Activated naive CD4-positive, alpha-beta T cell treated with Interleukin-2 at 50 U/mL for 16 hours (primary cell): ENCODE measurements at places on chromosomes 4 and X.

DNA sequence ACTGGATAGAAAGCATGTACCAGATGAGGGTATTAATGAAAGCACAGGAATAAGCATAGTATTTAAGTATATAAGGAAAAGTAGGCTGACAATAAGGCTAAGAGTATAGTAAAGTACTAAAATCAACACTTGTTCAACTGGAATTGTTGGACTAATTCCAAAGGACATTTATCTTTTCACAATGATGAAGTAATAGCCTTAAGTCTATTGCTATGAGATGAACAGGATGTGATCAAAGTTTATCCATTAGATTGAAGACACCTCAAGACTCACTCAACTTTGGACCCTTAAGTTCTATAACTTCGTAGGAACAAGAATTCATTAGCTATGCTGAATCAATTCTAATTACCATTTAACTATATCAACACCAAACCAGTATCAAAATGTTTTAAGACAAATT, 7.6 kb downstream of the MAD2L1 start:
- no peak for DNase-seq

DNA sequence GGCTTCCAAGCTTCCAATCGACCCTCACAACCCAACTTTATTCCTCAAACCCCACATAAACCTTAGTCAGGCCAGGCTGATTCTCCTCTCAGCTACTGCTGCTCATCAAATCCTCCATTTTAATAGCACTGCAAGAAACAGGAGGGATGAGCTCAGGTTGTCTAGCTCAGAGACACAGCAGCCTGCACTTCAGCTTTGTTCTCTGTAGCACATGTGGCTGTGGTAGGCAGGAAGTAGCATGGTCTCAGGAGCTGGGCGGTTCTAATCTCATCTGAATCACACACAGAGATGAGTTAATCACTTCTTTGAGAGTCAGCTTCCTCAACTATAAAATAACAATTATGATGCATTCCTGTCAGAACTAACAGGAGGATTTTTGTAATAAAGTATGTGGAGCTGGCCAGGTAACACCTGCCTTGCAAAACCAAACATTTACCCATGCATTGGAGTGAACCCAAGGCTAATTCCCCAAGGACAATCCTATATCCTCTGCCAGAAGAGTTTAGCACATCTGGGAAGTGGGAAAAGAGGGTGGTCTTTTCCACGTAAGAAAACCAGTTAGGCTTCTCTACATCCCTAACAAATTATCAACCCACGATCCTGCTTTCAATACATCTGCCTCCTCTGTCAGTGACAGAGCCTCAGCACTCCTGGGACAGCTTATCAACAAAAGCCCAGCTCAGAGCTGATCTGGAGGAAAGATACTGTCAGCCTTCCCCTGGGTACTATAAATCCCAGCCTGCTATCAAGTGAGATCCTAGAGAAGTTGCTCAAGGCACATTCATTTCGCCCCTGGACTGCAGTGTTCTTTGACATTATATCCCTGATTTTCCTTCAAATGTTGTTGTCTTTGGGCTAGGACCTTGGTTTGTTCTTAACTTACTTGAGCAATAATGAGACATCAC, 32.8 kb downstream of the ELOVL6 start:
- DNase-seq, result peak; percentile 61

DNA sequence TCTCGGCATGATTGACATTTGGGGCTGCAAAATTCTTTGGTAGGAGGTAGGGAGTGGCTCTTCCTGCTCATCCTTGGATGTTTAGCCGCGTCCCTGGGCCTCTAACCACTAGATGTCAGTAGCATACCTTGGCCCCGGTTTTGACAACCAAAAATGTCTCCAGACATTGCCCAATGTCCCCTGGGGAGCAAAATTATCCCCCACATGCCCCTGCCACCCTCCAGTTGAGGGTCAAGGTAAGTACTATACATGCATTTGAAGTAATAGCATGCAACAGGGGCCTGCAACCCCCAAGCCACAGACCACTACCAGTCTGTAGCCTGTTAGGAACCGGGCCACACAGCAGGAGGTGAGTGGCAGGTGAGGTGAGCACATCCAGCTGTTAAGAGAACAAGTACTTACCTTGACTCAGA, 17.6 kb upstream of the KIAA1210 start:
- no peak for DNase-seq

DNA sequence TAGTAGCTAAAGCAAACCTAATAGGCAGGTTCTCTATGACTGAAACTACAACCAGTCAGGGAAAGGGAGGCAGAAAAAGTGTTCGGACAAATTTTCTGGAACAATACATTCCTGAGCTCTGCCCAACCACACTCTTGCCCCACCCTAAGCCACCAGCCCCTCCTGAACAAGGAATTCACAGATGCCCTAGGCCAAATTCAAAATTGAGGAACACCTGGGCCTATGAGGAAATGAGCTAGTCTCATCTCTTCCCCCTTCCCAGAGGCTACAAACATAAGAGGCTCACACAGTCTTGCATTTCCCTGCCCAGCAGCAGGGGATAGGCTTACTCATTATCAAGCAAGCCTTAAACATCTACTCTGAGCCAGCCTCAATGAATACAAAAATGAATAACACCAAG, 284.7 kb downstream of the ZNF674 start:
- DNase-seq, result no peak

GRCh38 chr4:61300266-61300844, 100.2 kb downstream of the ADGRL3 start:
- no peak for DNase-seq

DNA sequence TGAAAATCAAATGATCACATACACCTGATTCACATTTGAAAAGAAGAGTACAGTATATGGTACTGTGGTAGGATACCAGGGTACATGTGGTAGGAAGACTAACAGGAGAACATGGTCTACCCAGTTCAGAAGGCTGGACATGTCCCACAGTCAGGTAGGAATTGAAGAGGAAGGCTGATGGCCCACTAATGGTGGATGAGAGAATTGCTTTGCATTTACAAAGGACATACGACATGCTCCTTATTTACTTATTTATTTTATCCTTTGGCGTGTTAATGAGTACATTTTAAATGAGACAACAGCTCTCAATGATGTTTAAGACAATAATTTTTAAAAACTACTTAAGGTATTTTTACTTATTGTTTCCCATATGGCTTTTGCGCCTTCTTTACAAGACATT, 106.7 kb upstream of the BMP2K start:
- no peak for DNase-seq

DNA sequence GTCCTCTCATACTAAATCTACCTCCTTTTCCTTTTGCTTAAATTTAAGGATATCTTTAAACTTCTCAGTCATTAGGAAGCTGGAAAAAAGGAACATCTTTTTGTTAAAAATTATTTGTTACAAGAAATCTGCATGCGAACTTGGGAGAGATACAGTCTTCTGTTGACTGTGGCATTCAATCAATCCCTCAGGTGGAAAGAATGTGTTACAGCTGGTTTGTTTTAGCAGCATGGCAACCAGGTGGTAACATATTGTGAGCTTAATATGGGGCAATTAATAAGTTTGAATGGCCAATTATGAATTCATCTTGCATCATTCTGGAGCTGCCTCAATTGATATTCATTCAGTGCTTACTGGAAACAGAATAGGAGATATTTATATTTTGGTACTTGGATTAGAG, 135.0 kb downstream of the GC start:
- DNase-seq, result no peak

DNA sequence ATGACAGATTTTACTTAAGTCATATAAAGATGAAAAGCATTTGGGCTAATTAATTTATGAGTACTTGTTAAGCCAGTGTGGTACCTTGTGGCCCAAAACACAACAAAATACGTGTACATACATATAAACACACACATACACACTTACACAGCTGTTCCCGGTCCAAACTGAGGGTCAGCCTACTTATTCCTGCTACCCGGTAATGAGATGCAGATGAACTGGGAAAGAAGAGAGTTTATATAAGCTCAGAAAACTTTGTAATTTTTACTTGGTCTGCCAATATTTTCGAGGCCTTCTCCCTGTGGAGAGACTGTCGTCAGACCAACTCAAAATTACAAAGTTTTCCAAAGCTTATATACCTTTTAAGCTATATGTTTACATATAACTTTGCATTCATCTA, 25.8 kb upstream of the PBDC1 start:
- DNase-seq, result no peak

- DNase-seq, result no peak
Measured at GRCh38 chr4:16264798-16265197, 38.5 kb upstream of the TAPT1 start.

GRCh38 chrX:12301288-12301687, 163.0 kb downstream of the FRMPD4 start:
- no peak for DNase-seq

DNA sequence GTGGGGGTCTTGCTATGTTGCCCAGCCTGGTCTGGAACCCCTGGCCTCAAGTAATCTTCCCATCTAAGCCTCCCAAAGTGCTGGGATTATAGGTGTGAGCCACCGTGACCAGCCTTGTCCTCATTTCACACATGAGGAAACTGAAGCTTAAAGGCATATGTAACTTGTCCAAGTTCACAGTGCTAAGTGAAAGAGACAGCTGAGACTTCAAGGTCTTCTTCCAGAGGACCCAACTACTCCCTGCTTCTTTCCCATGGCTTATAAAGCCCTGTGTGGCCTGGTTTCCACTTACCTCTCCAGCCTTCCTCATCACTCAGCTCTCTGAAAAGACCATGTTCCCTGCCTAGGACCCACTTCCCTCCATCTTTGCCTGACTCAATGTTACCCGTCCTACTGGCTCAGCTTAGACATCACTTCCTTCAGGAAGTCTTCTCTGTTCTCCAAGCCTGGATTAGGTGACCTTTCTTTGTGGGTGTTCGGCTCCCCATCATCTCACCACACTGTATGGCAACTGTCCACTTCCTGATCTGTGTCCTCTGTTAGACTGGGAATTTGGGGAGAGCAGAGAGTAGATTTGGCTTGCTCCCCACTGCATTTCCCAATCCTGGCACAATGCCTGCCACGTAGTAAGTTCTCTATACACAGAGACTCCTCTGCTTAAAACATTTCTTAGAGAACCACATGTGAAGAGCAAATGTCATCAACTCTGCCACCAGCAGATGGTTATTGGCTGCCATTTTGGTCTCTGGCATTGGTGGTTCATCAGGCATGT, 30.4 kb upstream of the LAMP2 start:
- no peak for DNase-seq

GRCh38 chrX:70476934-70477733, 32.5 kb downstream of the DLG3 start:
- DNase-seq, result no peak

- DNase-seq, result no peak
Measured at GRCh38 chr4:152613351-152613750, 66.4 kb downstream of the TMEM154 start.

- DNase-seq, result no peak
Measured at GRCh38 chrX:54710920-54711319, 87.1 kb downstream of the ITIH6 start.

- no peak for DNase-seq
Measured at GRCh38 chr4:146458594-146458993, 63.1 kb downstream of the SLC10A7 start.

GRCh38 chr4:105415281-105415744, 58.5 kb downstream of the PPA2 start:
- no peak for DNase-seq

GRCh38 chr4:185309770-185310169, 86.0 kb downstream of the LRP2BP start:
- DNase-seq, result no peak

DNA sequence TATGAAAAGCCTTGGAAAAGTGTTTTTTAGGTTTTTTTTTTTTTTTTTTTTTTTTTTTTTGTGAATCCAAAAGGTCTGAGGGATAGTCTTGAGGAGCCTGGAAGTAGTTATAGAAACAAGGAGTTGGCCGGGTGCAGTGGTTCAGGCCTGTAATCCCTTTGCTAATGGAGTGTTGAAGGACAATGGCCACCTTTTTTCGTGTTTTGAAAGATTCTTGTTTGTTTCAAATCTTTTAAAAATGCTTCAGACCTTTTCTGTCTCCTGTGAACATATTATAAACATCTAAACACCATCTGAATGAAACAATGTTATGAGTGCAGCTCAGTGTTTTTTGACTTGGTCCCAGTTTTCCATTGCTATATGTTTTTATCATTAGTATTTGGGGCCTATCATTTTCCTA, 177.8 kb downstream of the SOWAHB start:
- DNase-seq, result no peak

GRCh38 chrX:38275615-38276014, 51.7 kb downstream of the RPGR start:
- DNase-seq, result no peak

- DNase-seq, result no peak
Measured at GRCh38 chr4:80101071-80101791, 28.2 kb upstream of the ANTXR2 start.

DNA sequence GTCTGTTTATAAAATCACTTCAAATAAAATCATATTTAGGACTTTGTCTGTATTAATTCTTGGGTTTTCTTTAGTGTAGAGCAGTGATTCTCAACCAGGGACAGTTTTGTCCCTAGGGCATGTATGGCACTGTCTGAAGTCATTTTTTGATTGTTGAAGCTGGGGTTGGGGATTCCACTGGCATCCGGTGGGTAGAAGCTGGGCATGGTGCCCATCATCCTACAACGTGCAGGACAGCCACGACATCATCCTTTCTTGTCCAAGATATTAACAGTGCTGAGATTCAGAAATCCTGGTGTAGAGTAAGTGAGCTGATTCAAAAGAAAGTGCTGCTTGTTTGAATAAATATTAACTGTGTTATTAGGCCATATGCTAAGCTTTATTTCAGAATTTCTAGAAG, 28.6 kb downstream of the DCLK2 start:
- DNase-seq, result no peak

- DNase-seq, result no peak
Measured at GRCh38 chrX:69395306-69395705, 108.8 kb upstream of the NALF2 start.

DNA sequence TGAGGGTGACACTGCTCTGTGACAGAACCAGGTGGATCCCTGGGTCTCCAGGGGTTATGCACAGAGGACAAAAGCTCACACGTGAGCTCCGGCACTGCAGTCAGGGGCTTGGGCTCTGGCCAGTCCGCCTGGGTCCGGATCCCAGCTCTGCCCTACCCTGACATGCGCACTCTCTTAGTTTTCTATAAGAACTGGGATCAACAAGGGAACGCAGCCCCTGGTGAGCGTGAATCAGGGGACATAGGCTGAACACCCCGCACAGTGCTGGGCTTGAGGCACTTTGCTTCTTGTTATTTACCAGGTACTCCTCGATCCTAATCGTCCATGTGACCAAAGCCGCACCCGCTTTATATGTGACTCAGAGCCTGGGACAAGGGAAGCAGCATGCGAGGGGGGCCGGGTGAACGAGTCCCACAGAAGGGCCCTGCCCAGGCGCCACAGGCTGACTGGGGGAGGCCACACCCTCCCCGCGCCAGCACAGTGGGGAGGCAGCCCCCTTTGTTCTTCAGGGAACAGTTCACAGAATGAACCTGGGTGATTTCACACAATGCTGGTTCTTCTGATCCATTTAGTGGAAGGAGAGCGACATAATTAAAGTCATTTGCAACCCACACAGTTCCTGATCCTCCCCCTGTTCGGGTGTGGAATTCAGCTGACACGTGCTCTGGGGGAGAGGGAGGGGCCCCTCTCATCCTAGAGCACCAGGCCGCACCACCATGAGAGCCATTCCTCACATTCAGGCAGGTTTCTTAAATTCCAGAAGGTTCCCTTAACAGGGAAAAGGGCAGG, 55.5 kb downstream of the WFS1 start:
- no peak for DNase-seq
